ENCODE measurements at places on chromosomes 3 and 15.

- no peak for DNase-seq
These were observed 184.0 kb downstream of the GOLGA6L6 start for GRCh38 chr15:20357481-20358065.

DNA sequence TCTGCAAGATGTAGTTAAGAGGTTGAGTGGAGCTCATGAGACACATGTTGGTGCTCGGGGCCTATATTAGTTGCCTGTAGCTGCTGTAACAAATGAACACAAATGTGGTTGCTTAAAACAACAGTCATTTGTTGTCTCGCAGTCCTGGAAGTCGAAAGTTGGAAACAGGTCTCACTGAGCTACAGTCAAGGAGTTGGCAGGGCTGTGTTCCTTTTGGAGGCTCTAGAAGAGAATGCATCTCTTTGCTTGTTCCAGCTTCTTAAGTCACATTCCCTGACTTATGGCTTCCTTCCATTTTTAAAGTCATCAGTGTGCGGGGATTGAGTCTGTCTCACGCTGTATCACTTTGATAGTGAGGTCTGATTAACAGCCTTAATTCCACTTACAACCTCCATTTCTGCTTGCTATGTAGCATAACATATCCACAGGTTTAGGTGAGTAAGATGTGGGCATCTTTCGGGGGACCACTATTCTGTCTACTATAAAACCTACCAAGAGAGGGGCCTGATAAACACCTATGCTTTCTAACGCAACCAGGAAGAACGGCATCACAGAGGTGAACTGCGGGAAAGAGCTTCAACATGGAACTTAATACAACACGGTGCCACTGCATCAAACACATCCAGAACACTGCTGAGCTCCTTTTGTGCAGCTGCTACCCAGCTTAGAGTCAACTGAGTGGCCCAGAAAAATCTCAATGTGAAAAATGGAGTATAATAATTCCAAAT is 119.4 kb downstream of the ATP10A start:
- no peak for DNase-seq

DNA sequence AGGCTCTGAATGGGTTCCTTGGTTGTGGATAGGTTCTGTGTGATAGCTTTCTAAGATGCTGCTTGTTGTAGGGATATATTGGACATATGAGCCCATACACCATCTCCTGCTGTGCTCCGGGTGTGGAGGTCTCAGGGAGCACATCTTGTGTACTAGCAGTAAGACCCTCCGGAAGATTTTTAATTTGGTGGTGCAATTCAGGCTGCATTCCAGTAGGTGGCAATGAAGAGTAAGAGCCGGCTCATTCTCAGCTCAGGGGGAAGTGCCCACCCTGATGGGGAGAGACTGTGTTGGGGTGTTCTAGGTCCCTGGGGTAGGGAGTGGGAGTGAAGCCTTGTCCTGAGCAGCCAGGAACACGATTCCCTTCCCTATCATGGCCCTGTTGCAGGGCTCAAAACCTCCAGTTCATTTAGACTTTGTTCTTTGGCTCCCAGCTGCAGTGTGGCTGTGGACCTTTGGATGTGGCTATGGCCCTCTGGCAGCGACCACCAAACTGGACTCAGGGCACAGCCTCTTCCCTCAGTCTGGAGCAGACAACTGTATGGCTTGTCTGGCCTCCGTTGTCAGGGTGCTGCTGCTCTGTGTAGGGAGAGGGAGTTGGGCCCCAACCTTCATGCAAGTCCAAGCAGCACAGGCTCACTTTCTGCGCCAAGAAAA is 104.7 kb downstream of the UNC13C start:
- no peak for DNase-seq

GRCh38 chr15:52236013-52236412 is 44.8 kb upstream of the GNB5 start:
- DNase-seq, result no peak

GRCh38 chr3:119297169-119297568 is 3.0 kb downstream of the ARHGAP31 start:
- peak; percentile 51 for DNase-seq

DNA sequence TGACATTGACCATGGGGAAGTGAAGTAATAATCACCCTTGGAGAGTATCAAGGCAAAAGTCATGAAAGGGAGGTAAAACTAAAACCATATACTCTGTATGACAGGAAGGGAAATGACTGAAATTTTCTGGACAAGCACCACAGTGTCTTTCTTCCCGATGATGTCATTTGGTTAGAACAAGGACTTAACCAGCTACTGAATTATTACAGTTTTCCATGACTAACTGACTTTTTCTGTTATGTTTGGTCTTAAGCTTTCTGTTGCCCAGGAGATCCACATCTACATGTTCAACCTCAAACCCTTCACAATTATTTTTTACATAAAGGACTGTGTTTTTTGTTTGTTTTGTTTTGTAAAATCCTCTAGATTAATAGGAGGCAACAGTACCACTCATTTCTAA is 191.9 kb upstream of the IL12A start:
- DNase-seq, result no peak

- DNase-seq, result no peak
These were observed 496.1 kb downstream of the FOXP1 start for GRCh38 chr3:71087143-71088018.

GRCh38 chr15:85700767-85701166 is 94.0 kb downstream of the KLHL25 start:
- no peak for DNase-seq

DNA sequence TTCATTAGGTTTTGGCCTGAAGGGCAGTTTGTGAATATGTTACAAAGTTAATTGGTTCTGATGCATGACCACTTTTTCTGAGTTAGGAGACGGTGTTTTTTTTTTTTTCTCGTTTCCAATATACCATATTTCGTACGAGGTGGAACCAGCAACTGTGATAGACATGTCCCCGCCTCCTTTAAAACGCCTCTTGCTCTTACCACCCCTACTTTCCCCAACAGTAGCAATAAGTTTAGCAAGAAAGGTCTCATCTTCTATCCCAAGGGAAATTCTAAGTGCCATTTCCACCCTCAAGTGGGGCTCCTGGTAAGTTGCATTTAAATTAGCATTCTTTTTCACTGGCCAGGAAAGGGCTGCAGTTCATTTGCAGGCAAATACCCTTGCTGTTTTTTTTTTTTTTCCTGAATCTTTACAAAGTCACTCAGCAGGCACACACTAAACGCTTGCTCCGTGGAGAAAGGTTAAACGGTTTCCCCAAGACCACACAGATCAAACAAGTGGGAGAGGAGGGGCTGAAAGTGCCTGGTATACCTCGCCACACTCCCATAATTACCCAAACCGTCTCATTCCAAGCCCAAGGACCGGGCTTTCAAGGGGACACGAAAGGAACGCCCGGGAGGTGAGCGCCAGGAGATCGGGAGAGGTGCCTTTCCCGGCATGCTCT is 39.5 kb upstream of the MGA start:
- no peak for DNase-seq

DNA sequence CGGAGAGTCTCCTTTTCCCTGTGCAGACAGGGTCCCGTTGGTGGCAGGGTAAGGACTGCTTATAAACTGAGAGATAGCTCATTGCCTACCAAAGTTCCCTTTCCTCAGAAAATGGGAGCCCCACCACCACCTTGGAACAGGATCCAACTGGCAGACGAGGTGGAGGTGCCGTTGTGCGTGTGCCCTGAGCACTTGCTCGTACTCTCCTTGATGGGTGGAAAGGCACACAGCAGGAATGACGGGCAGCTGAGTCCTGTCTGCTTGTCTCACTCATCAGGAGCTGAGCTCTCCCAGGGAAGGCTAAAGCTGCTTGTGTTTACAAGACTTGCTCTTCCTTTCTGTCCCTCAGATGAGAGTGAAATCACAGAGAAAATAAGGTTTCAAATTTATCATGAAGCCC is 60.7 kb downstream of the B3GNT5 start:
- no peak for DNase-seq

GRCh38 chr3:186988806-186989205 is 58.5 kb downstream of the ST6GAL1 start:
- DNase-seq, result no peak

GRCh38 chr3:61452535-61453090 is 108.8 kb upstream of the PTPRG start:
- DNase-seq, result no peak

GRCh38 chr3:41198526-41198925 is 779 bp upstream of the CTNNB1 start:
- DNase-seq, result peak; percentile 51

GRCh38 chr3:19060404-19060803 is 87.9 kb upstream of the KCNH8 start:
- no peak for DNase-seq

- no peak for DNase-seq
These were observed 117.4 kb upstream of the MBNL1 start for GRCh38 chr3:152151216-152151876.

GRCh38 chr15:101427606-101428487 is 61.7 kb downstream of the PCSK6 start:
- DNase-seq, result no peak

- no peak for DNase-seq
These were observed 611.2 kb upstream of the GRM7 start for GRCh38 chr3:6249679-6250078.

DNA sequence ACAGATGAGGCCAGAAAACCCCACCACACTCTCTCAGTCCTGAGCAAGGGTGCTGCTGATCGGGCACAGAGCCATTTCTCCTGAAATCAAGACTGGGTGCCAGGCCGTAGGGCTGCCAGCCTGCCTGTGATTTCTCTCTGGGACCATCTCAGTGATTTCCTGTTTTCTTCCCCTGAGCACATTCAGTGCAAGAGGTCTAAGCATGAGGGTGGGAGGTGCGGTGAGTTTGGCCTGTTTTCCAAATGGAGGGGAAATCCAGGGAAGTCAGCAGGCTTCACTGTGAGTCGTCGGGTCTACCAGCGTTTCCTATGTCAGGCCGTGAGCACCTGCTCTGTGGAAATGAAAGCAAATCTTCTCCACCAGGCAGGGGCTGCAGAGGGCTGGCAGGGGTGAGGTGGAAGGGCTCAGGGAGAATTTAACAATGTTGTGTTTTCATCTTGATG is 82.3 kb downstream of the ST6GAL1 start:
- DNase-seq, result no peak

DNA sequence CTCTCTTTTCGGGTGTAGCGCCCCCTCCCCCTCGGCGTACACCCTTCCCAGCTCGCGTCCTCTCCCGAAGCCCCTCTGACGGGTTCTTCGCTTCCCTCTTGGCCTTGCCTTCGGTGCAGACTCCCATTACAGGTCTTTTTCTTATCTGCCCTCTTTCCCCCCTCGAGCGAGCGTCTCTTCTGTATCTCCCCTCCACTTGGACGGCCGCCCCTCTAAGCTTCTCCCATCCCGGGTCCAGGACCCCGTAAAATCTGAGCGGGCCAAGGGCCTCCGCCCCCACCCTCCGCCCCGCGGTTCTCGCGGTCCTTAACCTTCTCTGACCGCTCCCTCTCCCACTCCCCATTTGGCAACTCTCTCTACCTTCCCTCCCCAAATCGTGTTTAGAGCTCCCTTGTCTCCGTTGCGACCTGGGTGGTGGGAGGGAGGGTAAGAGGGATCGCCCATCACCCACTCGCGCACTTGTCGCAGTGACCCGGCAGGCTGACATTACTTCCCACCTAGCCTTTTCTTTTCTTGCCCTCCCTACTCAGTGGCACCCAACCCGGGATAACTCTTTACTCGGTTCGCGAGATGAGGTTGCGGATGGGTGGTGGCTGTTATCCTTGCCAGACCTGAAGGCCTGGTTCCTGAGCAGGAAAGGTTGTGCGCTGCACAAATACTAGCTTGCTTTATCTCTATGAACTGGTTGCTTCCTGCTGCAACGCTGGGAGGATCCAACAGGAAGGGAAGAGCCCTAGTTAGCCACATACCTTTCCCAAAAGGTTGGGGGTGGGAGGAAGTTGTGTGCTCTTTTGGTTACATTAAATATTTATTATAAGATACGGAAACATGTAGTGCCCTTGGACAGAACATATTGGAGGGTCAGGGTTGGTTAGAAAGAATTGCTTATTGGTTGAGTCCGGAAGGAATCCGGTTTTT is 922 bp downstream of the RAB11A start:
- DNase-seq, result peak; percentile 51

GRCh38 chr3:73188707-73189106 is 127.2 kb downstream of the EBLN2 start:
- DNase-seq, result no peak

DNA sequence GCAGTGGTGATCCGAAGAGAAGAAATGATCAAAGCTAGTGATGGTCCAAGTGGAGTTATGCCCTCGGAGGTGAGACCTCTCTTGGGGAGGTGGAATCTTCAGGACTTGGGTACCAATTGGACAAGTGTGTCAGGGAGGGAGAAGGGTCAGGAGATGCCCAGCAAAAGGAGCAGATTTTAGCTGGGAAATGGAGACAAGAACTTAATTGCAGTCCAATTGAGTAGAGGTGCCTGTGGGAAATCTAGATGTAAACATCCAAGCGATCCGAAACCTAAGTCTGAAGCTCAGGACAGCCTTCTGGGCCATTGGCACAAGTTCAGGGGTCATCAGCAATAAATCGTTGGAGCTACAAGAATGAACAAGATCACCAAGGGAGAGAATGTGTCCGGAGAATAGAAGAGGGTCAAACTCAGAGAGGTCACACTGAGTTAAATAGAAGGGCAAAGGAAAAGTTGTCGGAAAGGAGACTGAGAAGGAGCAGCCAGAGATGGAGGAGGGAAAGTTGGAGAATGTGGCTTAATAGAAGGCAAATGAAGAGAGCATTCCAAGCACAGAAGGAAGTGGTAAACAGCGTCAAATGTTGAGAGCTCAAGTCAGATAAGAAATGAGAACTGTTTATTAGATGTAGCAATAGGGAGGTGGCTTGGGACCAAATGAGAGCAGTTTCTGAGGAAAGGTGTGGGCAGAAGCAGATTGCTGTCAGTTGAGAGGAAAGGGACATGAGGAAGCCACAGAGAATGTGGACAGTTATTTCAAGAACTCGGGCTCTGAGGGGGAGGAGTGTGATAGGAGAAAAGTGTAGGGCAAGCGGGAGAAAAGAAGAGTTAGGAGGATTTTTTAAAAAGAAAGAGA is 64.2 kb upstream of the FNDC3B start:
- DNase-seq, result no peak

DNA sequence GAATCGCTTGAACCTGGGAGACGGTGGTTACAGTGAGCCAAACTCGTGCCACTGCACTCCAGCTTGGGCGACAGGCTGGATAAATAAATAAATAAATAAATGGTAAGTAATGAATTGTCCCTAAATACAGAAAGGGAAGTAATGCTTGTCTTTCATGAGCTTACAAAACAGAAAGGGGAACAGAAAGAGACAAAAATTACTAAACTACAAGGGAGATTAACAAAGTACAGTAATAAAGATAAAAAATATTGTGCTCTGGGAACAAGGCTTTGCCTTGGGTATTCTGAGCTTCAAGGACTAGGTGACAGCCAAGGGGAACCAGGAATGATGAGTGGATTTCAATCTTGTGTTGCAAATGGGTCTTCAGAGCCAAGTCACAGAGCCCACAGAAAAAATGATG is 9.2 kb upstream of the HLTF start:
- DNase-seq, result no peak

Data from femur (tissue), 1 donor.